NCI-H1930 (cell line): ENCODE measurements at places on chromosomes 2 and 18.

DNA sequence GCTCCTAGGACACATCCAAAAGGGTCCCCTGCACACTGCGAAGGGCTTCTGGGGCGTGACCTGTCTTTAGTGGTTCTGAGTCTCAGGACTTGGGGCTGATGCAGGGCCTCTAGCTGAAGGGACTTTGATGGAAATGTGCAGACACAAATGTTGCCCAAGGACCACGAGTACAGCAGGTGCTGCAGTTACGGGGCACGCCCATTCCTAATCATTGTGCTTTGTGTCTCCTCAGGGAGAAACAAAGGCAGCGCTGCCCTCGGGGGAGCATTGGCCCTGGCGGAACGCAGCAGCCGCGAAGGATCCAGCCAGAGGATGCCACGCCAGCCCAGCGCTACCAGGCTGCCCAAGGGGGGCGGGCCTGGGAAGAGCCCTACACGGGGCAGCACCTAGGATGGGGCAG lies 8.0 kb downstream of the TUBA3E start:
- no peak for DNase-seq

- no peak for DNase-seq
Observed at GRCh38 chr18:33717339-33717738, 139.3 kb downstream of the ASXL3 start.

DNA sequence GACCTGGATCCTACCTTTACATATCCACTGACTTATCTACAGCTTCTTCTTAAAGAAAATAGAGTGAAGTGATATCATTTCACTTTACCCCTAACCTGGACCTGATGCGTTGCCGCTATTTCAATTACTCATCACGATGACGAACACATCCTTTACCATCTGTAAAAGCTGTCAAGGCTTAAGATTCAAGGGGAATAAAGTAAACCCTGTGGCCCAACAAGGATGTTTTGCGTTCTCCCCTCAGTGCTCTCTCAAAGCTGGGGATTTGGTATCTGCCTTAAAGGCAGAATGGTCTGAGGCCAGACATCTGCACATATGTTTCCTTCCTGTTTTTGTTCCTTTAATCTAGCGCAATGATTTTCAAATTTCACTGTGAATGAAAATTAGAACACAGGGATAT lies 100.1 kb upstream of the KLF7 start:
- no peak for DNase-seq

GRCh38 chr2:168654705-168655104 lies 147.7 kb upstream of the NOSTRIN start:
- DNase-seq, result no peak

DNA sequence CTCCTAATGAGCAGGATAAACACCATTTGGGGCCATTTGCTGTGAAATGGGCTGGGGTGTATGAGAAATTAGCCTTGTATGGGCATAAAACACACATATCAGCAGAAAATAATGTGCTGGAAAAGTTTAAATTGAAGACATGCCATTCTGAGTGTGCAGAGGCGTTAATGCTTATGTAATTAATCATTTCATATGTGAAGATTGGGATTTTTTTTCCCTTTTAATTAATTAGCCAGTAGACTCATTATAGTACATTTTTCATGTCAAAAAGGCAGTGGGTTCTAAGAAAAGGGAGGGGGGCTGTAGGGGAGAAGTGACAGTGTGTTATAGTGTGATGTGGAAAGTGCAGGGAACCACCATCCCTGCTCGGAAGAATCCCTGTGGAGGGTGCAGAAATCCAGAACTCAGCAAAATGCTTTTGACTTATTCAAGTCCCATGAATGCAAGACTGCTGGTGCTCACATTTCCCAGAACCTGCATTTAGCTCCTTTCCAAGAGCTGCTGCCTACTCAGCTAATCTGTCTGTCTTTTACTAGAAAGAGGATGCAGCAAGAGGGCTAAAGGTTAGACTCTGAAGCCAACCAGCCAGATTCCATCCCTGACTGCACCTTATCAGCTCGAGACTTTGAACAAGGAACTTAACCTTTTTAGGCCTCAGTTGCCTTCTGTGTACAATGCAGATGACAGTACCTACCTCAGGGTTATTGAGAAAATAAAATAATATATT lies 11.6 kb upstream of the COX7A2L start:
- no peak for DNase-seq

DNA sequence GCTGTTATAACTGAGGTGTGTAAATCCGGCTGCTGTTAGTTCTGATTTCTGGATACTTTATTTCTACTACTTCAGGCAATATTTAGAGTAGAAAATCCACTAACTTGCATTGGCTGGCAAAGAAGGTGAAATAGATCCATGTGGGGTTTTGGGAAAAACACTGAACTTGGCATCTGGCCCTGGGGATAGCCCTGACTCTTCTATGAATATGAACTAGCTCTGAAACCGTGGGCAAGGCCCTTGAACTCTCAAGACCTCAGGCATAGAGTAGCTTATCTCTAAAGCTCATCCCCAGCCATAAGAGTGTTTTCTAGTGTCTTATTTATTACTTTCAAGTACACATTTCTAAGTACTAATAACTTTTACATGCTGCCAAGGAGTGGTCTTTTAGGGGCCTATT lies 25.8 kb downstream of the PARD3B start:
- DNase-seq, result no peak

DNA sequence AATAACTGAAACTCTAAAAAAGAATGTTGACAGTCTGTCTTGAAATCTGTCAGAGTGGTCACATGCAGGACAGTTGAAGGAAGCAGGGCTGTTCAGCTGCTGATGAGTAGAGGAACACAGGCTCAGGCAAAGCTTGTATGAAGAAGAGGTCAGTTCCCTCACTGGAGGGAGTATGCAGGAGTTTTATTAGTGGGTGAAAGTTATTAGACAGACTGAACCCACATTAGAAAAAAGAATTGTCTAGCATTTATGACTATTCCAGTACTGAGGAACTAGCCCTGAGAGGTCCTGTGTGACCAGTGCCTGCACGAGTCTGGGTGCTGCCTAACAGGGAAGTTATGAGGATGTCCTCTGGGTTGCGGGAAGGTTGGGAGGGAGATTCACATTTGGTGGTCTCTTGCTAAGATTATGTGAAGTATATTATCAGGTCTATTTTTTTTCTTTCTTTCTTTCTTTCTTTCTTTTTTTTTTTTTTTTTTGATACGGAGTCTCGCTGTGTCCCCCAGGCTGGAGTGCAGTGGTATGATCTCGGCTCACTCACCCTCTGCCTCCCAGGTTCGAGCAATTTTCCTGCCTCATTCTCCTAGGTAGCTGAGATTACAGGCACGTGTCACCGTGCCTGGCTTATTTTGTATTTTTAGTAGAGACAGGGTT lies 9.6 kb downstream of the TET3 start:
- no peak for DNase-seq

- DNase-seq, result no peak
Observed at GRCh38 chr2:8138923-8139667, 542.8 kb upstream of the ID2 start.

- no peak for DNase-seq
Observed at GRCh38 chr18:31176531-31176930, 13.9 kb upstream of the DSC1 start.

DNA sequence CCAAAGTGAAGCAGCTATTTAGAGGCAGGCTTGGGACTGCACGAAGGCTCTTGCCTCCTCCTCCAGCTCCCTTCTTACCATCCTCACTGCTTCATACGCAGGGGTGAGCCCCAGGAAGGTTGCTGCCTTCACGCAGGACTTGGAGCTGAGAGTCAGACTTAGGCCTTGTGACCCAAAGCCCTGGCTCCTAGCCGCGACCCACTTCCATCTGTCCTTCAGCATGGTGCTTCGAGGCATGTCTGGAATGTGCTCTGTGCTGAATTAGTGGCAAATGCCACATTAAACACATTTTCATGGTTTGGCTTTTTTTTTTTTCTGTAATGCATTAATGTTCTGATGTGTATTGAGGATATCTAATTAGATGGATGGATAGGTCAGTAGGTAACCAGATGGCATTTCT lies 37.5 kb downstream of the ITGB1BP1 start:
- DNase-seq, result no peak

DNA sequence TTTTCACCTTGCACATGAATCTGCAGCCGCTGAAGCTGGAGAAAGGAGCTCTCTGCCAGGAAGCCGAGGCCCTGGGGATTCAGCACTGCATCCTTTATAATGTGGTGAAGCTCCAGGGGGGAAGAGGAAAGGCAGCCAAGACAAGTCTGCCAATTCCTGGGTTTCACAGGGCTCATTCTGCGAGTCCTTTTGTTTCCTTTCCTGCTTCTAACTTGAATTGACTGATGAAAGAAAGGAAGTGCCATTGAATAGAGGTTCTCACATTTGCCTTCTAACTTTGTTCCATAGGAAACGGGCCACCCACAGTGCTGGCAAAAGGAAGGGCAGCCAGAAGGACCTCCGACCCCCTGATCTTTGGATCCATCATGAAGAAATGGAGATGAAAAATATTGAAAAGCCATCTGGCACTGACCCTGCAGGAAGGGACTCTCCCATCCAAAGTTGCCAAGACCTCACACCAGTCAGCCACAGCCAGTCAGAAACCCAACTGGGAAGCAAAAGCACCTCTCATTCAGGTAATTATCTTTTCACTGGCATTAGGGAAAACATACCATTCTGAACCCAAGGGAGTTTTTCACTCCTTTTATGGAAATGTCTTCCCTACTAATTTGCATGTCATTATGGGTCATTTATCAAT lies 765.4 kb downstream of the MBD2 start:
- DNase-seq, result no peak

DNA sequence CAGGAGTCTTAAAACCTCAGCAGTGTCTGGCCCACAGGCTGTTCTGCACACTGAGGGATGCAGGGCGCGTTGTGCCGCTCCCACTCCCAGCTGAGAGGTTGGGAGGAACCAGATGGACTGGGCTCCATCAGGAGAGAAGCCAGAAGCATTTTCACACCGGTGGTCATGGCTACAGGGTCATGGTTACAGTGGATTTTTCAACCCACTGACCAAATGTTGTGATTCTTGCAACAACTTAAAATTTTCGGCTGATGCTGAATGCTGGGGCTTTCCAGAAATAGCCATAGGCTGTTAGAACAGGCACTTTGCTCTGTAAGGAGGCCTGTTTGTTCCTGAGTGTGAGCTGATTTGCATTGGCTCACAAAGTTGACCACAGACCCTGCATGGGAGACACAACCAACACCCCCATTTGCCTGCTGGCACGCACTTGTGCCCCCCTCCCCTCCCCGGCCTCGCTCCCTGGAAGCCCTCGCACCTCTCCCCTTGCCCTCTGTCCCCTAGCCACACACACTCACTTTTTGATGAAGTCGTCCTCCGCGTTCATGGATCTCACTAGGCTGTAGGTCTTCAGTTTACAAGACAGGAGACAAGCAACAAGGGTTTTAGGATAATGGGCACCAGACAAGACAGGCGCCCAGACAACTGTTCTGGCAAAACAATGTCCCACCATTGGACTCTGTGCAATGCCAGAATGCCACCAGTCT lies 3.4 kb downstream of the LPIN1 start:
- no peak for DNase-seq

DNA sequence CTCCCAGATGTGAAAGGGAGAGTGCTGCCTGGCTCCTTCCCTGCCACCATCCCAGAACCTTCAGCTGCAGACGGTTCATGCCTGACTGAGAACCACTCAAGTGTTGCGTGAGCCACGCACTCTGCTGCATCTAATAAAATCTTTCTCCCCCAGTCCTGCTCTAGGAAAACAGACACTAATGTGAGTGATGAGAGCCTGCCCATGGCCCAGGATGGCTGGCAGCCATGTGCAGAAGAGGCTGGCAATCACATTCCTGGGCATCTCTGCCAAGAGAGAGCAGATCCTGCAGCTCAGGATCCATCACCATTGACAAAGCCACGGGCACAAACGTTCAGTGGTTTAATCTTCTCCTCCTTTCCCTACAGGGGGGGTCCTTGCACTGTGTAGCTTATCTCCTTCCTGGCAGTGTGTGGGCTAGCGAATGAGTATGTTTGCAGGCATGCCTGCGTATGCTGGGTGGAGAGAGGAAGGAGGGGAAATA lies 477.5 kb downstream of the SLC4A3 start:
- DNase-seq, result no peak

- no peak for DNase-seq
Observed at GRCh38 chr2:126413079-126413478, 242.9 kb upstream of the GYPC start.

- DNase-seq, result no peak
Observed at GRCh38 chr2:67982956-67983355, 79.8 kb downstream of the C1D start.

- DNase-seq, result no peak
Observed at GRCh38 chr2:122739732-122740593, 984.5 kb downstream of the TSN start.
